ENCODE measurements at places on chromosomes 12 and 14.

DNA sequence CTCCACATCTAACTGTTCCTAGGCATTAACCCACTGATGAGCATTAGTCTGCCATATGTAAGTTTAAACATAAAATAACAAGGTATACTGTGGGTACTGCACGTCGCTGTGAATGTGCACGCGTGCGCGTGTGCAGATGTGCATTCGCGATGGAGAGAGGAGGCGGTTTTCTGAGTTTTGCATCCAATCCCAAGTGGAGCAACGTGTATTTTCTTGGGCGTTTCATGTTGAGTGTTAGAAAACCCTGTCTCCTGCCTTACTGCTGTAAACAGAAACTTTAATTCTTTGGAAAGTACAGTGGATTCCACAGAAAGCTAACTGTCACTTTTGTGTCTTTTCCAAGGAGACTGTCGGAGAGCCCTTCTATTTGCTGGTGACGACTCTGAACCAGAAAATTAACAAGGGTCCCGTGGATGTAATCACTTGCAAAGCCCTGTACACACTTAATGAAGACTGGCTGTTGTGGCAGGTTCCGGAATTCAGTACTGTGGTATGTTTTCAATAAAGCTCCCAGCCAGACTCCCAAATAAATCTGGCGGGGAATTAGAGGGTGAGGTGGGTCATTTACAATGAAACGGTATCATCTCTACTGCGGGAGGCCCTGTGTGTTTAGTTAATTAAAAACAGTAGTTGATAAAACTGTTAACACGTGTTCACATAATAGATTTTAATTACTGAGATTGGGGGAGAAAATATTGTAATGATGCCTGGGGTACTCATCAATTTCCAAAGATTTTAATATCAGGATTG, 116.5 kb downstream of the PLXNC1 start:
- no peak for DNase-seq

GRCh38 chr12:27344760-27345159, 12.1 kb downstream of the BMAL2 start:
- DNase-seq = no peak

- no peak for DNase-seq
Measured at GRCh38 chr12:122086641-122087285, 8.2 kb downstream of the MLXIP start.

GRCh38 chr14:94686511-94687160, 74.4 kb downstream of the SERPINA3 start:
- no peak for DNase-seq

GRCh38 chr14:70061108-70061507, 127.6 kb downstream of the SLC8A3 start:
- DNase-seq = no peak

DNA sequence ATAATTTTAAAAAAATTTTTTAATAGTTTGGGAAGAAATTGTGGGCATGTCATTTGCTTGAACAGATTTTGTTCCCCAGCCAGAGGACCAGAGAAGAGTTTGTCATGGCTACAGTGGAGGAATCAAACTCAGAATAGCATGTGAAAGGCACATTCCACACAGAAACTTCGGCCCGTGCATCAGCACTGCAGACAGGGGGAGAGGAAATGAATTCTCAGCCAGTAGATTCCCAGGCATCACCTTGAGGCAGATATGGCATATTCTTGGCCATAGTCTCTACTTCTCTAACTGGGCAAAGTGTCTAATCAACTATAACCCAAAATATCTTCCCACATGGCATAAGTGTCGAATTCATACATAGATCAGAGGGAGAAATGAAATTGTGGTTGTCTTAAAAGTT, 153.3 kb downstream of the PRKCH start:
- DNase-seq = no peak

GRCh38 chr14:64447876-64448670, 17.2 kb upstream of the AKAP5 start:
- no peak for DNase-seq

GRCh38 chr12:60920841-60921495, 1325.1 kb downstream of the SLC16A7 start:
- DNase-seq = no peak

DNA sequence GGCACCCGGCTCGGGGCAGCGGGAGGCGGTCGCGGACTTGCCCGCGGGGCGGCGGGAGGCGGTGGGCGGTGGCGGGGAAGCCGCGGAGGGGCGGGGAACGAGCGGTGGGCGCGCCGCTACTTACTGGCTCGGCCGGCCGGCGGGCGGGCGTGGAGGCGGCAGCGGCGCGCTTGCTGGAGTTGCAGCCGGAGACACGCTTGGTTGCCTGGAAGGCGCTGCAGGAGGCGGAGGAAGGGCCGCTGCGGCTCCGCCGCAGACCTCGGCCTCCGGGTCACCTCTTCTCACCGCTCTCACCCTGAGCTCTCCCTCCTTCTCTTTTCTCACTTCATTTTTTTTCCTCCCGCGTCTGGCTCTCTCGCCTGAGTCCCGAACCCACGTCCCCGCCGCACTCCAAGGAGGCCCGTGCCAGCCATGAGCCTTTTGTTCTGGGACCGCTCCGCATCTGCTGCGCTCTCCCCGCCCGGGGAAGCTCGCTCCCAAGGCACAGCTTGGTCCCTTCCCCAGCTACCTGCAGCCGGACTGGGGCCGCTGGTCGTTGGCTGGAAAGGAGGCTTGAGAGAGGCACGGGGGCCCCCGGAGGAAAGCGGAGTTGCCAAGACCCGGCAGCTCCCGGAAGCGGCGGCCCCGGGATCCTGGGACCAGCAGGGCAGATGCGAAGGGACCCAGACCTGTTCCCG, 592 bp upstream of the KCNK10 start:
- DNase-seq = no peak

DNA sequence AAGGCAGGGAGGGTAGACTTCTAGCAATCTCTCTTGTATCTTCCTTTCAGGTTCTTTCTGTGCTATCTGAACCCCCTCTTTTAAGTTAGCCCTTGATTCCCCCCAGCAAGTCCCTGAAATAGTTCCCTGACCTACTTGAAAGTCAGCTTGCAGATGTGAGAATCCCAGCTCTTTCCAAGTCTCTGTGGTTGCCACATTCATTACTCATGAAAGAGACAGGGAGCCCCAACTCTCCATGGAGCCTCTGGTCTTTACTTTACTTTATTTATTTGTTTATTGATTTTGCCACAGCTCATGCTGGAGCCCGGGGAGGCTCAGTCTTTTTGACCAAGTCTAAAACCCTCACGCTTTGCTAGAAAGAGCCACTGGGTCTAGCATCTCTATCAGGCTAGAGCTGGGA, 193.6 kb upstream of the FAR2 start:
- DNase-seq = no peak

- no peak for DNase-seq
Measured at GRCh38 chr12:114894076-114894475, 210.1 kb upstream of the TBX3 start.

DNA sequence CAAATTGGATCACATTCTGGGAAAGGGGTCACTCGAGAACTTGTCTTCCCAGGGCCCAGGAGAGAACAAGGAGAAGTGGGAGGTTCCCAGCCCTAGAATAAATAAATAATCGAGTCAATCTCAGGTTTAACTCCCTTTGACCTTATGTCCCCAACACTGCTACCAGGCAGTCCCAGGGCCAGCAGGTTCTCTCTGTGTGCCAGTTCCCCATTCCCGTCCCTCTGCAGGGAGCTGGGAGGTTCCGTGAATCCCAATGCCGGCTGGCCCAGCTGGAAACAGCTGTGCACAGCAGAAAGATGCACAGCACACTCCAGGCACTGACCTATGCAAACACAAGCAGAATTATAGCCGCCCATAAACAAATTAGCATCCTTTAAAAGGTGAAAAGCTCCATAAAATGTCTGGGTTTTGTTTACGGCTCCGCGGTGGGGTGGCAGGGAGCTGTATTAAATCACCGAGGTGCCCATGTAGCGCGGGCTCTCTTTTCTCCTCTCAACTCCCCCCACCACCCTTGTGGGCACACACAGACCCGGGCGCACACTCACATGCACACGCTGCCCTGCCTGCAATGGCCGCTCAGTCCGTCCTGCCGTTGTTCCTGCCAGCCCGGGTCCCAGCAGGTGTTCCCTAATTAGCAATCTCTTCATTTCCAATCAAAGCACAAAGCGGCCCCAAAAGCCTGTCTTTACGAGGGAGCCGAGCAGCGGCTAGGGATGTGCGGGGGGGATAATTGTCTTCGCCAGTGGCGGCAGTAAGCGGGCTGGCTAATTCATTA, 46.6 kb upstream of the ESRRB start:
- no peak for DNase-seq

GRCh38 chr12:6226002-6226678, 25.9 kb downstream of the CD9 start:
- DNase-seq = no peak

DNA sequence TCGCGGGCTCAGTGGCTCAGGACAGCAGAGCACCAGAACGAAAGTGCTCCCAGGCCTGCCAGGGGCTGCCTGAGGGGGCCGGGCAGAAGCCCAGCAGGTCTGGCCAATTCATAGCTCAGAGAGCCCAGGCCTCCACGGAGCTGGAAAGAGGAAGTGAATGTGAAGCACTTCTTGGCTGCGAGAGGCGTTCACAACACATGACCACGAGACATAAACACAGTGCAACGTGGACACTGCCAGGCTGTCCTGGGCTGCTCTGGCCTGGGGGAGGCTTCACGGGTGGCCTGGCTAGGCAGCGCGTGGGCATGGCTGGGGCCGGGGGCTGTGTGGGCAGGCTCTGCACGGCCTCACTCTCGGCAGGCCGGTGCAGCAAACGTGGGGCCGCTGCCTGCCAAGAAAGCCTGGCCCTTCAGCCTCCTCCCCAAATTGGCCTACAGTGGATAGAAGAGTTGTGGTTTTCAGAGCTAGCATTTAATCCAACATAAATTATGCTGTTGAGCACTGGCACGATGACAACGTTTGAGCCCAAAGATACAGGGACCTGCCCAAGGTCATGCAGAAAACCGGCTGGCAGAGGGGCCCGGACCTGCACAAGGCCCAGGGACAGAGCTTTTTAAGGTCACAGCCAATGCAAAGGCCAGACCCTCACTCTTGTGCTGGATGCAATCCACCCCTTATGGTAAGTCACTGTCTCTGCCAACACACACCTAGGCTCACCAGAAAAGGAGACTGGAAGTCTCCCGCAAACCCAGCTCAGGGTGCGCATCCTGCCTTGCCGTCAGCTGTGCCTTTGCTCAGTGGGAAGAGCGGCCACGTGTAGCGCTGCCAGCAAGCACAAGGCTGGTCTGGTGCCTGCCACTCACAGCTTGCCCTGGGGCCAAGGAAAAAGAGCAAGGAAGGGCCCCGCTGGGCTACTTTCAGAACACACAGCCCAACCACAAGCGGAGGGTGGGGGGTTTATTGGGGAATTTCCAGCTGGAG, 8.6 kb downstream of the SLC25A29 start:
- no peak for DNase-seq

DNA sequence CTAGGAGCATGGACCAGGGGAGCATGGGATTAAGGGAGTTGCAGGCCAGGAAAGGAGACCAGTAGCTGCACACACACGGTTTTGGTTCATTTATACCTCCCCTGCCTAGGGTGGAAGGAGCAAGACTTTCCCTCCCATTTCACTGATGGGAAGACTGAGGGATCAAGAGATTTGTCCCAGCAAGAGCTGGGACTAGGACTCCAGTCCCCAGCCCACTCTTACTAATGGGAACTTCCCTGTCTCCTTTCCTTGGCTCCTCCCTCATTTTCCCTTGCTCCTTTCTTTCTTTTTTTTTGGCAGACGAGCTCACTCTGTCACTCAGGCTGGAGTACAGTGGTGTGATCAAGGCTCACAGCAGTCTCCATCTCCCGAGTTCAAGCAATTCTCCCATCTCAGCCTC, 13.0 kb downstream of the SCNN1A start:
- DNase-seq = no peak

DNA sequence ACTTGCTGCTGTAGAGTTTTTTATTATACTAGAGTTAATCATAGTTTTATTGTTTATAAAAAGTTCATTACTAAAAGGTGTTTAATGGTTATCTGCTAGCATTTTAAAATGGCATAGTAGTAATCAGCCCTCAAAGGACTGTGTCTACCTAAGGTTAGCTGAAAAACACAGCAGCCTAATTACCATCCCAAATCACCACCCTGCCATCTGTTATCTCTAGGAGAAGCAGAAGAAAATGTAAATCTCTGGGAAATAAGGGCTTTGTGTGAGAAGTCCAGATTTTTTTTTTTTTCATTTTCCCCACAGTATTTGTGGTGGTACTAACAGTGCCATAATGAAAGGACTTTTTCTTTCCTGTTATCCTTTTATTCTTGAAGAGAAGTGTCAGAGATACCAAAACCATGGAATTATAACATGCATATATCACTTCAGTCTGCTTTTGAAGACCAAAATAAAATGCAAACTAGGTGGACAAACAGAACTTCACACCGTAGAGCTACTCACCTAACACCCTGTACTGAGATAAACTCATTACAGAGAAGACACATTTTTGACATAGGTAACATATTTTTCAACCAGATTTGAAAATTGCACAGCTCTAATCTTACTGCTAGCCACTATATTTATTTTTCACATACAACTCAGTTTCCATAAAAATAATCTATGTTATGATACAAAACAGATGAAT, 876.2 kb downstream of the C12orf50 start:
- no peak for DNase-seq

DNA sequence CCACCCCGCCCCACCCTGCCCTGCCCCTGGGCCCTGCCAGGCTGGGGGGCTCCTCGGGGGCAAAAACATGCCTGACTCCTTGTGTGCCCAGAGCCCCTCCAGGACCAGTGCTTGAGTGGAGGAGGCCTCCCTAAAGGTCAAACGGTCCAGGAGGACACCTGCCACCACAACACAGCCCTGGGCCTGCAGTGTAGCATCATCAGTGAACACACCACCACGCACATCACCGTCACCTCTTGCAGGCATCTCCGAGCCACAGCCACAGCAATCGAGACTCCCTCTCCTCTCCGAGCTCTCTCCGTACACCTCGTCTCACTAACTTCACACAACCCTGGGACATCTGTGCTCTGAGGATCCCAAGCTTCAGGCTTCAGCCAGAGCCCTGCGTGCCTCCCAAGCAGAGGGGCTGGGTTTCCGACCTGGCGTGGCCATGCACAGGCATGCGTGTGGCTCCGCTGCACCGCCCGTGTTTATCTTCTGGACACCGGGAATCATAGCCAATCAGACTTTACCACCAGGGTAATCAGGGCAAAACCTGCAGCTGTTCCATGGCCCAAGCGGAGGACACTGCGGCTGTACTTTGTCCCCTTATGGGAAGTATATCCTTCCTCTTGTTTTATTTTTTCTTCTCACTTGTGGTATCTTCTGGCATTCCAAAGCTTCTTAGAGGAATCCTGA, 6.2 kb upstream of the DIO3 start:
- DNase-seq = no peak

DNA sequence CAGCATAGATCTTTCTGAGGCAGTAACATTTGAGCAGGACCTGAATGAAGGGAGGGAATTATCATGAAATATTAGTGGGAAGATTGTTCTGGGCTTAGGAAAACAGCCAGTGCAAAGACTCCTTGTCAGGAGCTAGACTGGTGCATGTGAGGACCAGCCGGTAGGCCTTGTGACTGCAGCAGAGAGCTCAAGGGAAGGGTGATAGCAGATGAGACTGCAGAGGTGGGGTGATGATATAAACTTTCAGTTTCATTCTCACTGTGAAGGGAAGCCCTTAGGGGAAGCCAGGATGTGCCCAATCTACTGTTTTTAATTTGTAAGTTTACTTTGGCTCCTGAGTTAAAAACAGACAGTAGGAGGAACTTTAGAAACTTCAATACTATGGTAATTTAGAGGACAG, 12.4 kb downstream of the IL22 start:
- DNase-seq = no peak
